AG04450 (cell line): ENCODE measurements at places on chromosomes 3 and 15.

GRCh38 chr15:29472901-29473445 lies 203.4 kb upstream of the NSMCE3 start:
- DNase-seq: no peak

DNA sequence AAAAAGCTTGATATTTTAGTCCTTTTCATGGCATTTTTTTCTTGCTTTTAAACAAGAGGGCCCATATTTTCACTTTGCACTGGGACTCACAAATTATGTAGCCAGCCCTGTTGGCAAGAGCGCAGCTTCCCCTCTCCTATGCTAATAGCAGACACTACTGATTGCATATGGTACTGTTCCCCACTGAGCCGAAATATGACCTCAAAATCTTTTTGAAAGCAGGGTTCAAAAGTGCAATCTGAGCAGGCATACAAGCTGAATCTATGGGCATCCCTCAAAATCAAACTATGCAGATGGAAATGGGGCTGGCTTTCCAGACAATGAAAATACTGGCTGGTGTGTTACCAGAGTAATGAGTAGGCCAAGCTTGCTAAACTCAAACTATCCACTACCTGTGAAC lies 225.2 kb upstream of the SETMAR start:
- no peak for DNase-seq

GRCh38 chr3:181009225-181009624 lies 19.7 kb upstream of the DNAJC19 start:
- no peak for DNase-seq

DNA sequence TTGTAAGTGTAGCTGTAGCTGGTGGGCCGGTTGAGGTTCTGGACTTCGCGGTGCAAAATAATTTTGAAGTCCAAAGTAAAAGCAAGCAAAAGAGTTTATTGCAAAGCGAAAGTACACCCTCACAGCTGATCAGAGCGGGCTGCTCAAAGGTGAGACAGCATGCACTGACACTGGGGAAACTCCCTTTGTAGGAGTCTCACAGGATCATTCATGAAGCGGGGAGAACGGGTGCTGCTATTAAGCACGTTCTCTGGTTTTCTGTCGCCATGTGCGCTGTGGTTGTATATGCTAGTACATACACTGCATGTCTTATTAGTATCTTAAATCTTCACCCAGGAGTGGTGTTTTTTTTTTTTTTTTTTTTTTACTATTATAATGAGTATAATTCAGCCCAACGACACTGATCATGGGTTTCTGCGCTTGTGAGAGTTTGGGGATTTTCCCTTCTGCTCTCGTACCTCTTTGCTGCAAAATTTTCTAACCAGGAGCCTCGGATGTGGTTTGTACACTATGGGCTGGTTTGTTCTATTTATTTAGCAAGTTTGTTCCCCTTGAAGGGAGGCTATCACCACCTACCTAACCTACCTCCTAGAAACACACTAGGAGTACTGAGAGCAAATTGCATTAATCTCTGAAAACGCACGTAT lies 1.4 kb upstream of the AP4E1 start:
- no peak for DNase-seq

GRCh38 chr15:29244123-29244522 lies 25.5 kb downstream of the NSMCE3 start:
- DNase-seq: no peak

GRCh38 chr3:120119846-120120510 lies 25.7 kb upstream of the GSK3B start:
- DNase-seq: no peak

GRCh38 chr3:14243782-14244181 lies 65.2 kb downstream of the LSM3 start:
- DNase-seq: no peak

DNA sequence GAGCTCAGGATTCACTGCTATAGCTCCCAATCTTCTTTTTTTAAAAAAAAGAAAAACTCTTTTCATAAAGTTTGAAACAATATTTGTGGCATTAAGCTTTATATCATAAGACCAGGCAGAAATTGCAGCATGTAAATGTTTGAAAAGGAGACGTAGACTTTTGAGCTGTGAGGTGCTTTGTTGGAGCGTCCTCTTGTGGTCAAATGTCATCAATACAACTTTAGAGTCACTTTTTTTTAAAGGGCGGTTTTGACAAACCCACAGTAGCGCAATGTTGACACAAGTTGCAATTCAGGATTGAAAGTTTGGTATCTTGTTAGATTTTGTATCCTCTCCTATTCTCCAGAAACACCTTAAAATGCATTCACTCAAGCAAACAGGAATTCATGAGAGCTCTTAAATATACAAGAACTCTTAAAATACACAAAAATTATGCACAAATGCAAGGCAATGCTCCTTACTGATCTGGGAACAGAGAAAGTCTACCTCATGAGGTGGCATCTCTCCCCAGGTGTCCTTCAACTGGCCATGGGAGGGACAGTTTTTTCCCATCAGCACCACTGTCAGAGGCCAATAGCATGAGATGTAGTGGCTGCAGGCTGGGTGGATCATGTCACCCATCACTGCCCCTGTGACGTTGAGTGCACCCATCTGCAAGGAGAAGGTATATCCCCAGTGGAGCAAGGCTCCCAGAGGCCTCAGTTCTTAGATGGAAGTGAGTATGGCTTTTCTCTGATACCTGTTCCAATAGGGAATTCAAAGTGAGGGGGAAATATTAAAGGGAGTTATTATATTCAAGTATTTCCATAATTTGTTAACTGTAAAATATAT lies 70.7 kb downstream of the ANXA2 start:
- peak; percentile 20 for DNase-seq

DNA sequence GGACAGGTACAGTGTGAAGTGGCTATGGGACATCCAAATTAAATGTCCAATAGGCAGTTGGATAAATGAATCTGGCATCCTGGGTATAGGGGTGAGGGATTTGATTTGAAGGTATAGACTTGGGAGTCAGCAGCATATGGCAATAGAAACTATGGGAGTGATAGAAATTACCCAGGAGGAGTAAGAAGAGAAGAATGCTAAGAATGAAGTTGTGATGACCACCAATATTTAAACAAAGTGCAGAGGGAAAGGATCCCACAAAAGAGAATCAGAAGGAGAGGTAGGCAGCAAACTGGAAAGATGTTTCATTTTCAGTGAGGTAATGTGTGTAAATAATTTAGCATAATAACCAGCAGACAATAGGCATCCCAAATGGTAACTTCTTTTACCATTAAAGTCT lies 13.8 kb upstream of the MSL2 start:
- peak; percentile 61 for DNase-seq

DNA sequence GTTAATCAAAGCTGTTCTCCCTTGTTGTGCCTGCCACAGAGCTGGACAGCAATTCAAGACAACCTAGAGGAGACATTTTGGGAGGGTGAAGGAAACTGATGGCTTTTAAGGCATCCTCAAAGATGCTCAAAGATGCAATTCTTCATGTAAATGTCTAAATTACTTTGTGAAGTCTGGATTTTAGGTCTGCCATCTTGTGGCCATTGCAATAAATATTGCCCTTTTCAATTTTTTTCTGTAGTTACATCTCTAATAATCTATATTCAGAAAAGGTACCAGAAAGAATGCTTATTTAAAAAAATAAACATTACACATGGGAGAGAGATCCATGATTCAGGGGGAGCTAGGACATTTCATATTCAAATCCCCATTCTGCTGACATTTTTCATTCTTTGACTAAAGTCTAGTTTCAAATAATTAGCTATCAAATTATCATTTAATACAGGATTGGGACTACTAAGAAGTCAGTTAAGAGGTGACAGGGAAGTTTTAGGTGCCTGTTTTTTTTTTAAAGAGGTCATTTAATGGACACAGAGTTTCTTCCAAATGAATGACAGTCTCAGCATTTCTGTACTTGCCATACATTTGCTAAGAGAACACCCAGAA lies 259.8 kb upstream of the WNT5A start:
- no peak for DNase-seq

DNA sequence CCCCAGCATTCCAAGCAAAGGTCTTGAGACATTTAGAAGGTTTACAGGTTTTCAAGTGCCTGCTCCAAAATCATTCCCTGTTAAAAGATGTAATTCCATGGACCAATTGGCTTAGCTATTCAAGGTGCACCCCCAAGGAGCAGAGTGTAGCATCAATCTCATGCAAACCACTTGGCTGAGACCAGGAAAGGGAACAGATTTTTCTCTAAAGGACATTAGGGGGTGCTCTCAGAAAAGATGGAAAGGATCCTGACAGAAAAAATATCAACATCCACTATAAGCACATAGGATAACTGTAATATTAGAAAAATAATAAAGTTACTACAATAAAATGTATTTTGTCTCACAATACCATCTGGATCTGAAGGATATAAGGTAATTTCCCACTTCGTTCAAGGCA lies 328.0 kb upstream of the CDIN1 start:
- no peak for DNase-seq

GRCh38 chr15:58734859-58735258 lies 14.6 kb downstream of the ADAM10 start:
- no peak for DNase-seq

DNA sequence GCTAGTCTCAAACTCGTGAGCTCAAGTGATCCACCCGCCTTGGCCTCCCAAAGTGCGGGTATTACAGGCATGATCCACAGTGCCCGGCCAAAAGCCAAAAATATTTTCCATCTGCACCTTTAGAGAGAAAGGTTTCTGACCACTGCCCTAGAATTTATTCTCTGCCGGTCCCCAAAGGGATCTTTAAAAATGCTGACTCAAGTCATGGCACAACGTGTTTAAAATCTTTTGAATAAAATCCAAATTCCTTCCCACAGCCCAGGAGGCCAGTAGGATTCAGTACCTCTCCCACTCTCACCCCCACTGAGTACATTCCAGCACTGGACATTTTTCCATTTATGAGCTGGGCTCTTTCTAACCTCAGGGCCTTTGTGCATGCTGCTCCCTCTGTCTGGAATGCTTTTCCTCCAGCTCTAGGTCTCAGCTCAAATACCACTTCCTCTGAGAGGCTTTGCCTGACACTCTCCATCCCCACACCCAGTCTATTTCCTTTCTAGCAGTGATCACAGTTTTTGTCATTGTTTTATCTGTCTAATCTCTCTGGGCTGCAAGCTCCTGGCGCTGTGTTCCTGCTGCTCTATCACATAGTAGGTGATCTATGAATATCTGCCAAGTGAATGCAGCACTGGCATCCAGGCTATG lies 502.9 kb downstream of the SHQ1 start:
- DNase-seq: no peak

DNA sequence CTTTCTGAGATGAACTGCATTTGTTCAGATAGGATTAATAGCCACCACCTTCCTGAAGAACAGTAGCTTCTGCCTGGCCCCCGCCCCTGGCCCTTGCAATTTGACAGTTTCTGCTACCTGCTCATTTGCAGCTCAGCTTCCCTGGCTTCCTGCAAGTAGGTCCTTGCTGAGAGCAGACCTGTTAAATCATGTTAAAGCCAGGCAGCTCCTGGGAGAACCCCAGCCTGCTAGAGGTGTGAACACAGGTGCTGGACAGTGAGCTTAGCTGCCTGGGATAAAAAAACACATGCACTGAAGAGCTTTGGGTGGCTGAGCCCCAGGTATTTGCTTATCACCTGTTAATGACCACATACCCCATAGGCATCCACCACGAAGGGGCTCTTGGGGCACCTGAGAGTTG lies 143.4 kb downstream of the PTPRG start:
- DNase-seq: no peak

GRCh38 chr3:51974963-51975851 lies at the start of gene ABHD14A:
ABHD14A (plus strand) TSS chr3:51975064; CDS start chr3:51975136, 72 bp downstream.
- no peak for DNase-seq

- no peak for DNase-seq
These were observed 591.4 kb downstream of the NLGN1 start for GRCh38 chr3:173988909-173989308.

- DNase-seq: no peak
These were observed 391.8 kb downstream of the VPS13C start for GRCh38 chr15:61668444-61668843.

- DNase-seq: no peak
These were observed 13.9 kb downstream of the COPG1 start for GRCh38 chr3:129263161-129263910.

DNA sequence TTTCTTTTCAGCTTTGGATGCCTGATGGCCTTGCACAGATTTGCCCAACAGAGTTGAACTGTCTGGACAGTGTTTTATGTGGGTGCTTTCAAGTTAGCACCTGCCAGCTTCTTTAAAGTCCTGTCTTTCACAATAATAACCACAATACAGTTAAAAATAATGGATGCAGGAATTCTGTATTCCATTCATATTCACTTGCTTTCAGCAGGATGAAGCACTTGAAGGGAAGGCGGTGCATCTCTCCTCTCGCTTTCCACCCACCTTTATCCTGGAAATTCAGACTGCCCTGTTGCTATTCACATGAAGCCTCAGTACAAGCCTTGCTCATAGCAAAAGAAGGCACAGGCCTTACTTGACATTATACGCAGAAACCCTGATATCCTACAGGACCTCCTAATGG lies 26.5 kb upstream of the GYG1 start:
- no peak for DNase-seq

DNA sequence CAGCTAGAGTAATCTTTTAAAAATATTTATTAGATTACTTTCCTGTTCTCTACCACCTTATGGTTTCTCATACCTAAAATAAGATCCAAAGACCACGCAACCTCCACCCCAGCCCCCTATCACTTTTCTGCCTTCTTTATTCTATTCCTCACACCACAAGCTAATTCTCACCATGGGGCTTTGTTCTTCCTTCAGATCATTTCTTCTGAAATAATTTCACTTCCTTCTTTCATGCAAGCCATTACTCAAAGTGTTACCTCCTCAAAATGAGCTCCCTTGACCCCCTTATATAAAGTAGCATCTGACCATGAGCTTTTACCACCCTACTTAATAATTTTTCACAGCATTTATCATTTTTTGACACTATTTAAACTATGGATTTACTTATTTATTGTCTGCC lies 233.2 kb upstream of the TMCO5A start:
- DNase-seq: no peak

DNA sequence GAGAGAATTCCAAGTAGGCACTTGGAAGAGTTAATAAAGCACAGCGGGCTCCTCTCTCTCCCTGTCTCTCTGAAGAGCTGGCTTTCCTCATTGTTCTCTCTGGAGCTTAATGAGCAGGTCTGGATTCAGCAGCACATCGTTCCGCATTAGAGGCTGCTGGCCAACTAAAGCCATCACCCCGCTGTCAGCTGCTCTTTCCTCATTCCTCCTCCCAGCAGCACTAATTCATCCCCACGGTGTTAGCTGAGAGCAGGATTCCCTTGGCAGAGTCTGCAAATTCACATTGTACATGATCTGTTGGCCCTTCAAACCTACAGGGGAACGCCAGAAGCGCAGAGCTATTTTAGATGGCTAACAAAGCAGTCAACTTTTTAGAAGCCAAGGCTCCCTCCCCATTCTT lies 44.2 kb downstream of the SGO1 start:
- DNase-seq: no peak

- no peak for DNase-seq
These were observed 116.7 kb downstream of the SERPINI1 start for GRCh38 chr3:167852216-167852615.

GRCh38 chr15:65619626-65620290 lies 2.0 kb upstream of the SLC24A1 start:
- DNase-seq: no peak

- no peak for DNase-seq
These were observed 13.3 kb upstream of the SUSD5 start for GRCh38 chr3:33231756-33232465.

- DNase-seq: no peak
These were observed 109.6 kb upstream of the PHLDB2 start for GRCh38 chr3:111749171-111750170.

- DNase-seq: no peak
These were observed 126.7 kb upstream of the PHLDB2 start for GRCh38 chr3:111732252-111732879.
